Activated T-cell treated with anti-CD3 and anti-CD28 coated beads for 4 hours (primary cell): ENCODE measurements at places on chromosomes 13 and 19.

DNA sequence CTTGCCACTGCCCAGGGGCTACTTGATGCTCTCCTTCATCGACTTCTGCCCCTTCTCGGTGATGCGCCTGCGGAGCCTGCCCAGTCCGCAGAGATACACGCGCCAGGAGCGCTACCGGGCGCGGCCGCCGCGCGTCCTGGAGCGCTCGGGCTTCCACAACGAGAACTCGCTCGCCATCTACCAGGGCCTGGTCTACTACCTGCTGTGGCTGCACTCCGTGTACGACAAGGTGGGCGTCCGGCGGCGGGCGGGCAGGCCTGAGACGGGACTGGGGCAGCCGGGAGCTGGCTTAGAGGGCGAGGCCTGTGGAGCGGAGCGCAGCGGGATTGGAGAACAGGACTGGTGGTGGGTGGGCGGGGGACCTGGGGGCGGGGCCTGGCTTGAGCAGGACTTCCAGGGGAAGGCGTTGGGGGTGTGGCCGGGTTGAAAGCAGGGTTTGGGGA is 12.7 kb upstream of the PSMD8 start:
- DNase-seq = peak; percentile 34

- DNase-seq = no peak
Observed at GRCh38 chr13:27120811-27121210, 50.8 kb downstream of the USP12 start.

DNA sequence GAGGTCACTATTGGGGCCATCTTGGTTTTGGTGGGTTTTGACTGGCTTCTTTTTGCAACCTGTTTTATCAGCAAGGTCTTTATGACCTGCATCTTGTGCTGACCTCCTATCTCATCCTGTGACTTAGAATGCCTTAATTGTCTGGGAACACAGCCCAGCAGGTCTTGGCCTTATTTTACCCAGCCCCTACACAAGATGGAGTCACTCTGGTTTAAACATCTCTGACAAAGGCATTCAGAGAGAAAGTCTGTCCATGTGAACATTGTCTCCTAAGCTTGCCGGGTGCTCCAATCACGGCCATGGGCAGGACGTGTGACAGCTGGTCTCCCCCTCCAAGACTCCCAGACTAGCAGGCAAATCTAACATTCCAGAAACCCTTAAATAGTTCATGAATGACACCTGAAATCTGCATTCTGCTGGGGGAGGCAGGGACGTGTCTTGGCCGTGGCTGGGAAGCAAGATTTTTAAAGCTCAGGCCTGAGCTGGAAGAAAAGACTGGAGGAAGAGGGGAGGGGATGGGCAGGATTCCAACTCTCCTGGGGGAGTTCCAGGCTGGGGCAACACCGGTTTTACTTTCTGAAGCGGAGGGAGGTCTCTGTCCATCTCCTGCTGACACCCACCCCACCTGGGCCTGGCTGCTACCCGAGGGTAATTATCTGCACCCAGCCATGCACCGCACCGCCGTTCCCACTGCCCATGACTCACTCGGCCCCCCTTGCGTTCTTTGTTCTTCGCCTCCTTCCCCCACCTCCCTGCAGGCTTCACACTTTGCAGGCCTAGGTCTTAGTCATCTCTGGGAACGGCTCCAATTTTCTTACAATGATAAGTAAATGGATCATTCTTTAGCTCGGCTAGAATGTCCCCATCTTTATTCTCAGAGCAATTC is 11.6 kb upstream of the OR1M1 start:
- DNase-seq = no peak

DNA sequence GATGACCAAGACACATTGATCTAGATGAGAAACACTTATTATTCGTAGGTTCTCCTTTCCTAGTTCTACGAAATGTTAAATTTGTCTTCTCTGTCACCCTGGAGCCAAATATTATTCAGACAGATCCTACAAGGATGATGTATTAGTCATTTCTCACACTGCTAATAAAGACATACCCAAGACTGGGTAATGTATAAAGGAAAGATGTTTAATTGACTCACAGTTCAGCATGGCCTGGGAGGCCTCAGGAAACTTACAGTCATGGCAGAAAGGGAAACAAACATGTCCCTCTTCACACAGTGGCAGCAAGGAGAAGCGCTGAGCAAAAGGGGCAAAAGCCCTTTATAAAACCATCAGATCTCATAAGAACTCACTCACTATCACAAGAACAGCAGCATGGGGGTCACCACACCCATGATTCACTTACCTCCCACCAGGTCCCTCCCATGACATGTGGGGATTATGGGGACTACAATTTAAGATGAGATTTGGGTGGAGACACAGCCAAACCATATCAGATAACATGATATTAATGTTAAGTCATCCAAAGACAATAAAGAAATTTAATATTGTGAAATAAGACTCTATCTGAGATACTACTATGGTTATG is 1248.8 kb upstream of the SLC10A2 start:
- no peak for DNase-seq

DNA sequence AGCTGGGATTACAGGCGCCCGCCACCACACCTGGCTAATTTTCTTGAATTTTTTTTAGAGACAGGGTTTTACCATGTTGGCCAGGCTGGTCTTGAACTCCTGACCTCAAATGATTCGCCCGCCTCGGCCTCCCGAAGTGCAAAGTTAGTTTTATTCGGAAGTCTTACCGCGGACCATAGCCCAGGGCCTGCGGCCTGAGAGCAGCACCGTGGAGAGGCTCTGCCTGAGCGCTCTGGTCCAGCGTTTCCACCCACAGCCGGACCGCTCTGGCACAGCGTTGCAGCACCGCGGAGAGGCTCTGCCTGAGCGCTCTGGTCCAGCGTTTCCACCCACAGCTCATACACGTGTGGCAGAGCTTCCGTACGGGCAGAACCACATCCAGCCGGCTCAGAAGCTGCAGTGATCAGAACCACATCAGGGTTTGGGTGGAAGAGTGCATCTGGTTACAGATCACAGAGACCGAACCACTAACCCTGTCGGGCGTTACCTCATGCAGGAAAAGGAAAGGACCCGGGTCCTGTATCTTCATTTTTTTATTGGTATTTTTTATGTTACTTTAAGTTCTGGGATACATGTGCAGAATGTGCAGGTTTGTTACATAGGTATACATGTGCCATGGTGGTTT is 102.4 kb upstream of the SOX1 start:
- DNase-seq = no peak

- DNase-seq = no peak
Observed at GRCh38 chr19:50030225-50030624, 4.4 kb downstream of the ZNF473 start.

DNA sequence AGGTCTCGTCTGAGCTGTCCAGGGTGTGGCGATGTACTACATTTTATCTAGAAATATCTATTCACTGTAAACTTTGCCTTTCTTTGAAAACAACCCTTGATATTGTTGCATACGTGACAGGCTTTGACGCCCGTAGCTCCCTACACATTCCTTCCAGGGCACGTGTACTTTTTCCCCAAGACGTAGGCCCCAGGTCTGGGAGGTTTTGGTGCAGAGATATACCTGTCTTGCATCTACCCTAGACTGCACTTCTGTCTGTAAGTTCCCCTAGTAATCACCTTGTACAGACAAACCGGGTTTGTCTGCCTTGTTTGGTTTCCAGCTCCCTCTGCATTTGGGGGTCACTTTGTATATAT is 69.2 kb downstream of the ERICH6B start:
- no peak for DNase-seq

GRCh38 chr13:106038752-106039151 is 496.7 kb downstream of the EFNB2 start:
- no peak for DNase-seq

DNA sequence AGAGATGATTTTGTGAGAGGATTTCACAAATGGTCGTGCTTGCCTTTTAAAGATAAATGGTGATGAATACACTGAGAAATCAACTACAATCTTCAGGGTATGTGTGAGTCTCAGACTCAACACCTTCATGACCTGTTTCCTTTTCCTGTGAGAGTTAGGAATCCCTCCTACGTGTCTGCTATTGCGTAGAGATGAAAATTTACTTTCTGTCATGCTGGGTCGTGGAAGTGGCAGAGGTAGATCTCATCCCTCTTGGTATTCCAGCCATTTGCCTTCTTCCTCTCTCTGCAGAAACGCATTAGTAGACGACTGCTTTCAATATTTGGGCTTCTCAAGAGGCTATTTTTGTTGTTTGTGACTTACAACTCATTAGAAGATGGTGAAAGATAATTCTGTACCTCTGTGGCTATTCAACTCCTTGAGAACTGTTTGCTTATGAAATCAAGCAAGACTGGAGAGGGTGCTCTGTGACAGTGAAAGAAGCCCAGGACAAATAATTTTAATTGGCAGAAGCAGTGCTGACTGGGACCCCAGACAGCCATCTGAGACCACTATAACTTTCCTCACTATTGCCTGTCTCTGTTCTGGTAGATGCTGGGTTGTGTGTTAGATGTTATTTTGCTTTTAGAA is 233.1 kb downstream of the LACC1 start:
- no peak for DNase-seq

GRCh38 chr13:91950803-91951202 is 552.4 kb downstream of the GPC5 start:
- no peak for DNase-seq

- DNase-seq = no peak
Observed at GRCh38 chr13:98751367-98751782, 1.1 kb downstream of the SLC15A1 start.

GRCh38 chr19:34459614-34460013 is 21.9 kb upstream of the WTIP start:
- no peak for DNase-seq

GRCh38 chr19:39402346-39403300 is 4.0 kb upstream of the ZFP36 start:
- DNase-seq = peak; percentile 79

DNA sequence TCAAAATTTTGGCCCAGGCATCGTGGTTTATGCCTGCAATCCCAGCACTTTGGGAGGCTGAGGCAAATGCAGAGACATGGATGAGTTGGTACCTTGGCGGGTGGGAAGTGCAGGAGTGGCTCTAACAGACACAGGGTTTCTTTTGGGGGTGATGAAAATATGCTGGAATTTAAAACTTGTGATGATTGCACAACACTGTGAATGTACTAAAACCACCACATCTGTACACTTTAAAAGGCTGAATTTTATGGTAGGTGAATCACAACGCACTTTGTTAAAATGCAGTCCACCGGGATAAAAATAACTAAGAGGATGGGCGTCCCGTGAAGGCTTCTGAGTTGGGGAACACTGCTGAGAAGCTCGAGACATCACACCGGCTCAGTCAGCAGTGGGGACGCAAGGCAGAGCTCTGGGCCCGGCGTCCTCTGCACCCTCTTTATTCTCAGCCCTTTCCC is 47.1 kb downstream of the MLLT1 start:
- DNase-seq = no peak

GRCh38 chr13:113029487-113030258 is 60.7 kb downstream of the MCF2L start:
- DNase-seq = peak; percentile 22

GRCh38 chr13:43764349-43764748 is 22.4 kb downstream of the ENOX1 start:
- no peak for DNase-seq

DNA sequence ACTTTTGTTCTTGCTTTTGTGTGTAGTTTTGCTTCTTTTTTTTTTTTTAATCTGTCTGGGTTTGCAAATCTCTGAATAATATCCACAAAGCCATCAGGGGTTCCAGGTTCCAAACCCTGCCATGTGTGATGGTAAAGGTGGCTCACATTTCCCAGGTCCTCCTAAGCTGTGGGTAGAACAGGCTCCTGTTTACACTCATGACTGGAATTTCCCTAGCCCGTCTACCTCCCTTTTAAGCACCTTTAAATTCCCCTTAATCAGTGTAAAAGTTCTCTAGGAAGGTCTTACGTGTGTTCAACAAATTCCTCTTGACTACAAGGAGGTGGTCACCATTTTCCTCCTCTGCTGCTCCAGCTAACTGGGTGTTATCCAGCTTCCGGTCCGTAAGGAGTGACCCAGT is 62.8 kb downstream of the EFNB2 start:
- DNase-seq = no peak

DNA sequence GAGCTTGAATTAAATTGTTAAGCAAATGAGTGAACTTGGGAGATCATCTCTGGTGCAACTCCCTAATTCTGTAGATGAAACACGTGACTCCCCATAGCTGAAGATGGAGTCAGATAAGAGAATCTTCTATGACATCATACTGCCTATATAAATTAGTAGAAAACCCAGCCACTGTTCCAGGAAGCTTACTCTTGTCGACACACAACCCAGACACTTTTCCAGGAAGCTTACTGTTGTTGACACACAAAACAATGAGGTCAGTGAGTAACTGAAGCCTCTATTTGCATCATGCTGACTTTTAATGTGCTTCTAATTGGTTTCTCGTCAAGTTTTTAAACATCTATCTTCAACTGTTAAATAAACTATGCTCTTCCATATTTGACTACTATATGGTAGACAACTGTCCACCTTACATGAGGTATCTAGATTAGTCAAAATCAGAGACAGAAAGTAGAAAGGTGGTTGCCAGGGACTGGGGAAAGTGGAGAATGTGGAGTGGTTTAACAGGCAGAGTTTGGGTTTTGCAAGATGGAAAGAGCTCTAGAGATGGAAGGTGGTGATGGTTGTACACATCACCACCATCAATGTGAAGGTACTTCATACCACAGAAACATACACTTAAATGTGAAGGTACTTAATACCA is 168.2 kb downstream of the FGF14 start:
- no peak for DNase-seq

GRCh38 chr13:57865600-57866294 is 234.2 kb downstream of the PCDH17 start:
- no peak for DNase-seq

DNA sequence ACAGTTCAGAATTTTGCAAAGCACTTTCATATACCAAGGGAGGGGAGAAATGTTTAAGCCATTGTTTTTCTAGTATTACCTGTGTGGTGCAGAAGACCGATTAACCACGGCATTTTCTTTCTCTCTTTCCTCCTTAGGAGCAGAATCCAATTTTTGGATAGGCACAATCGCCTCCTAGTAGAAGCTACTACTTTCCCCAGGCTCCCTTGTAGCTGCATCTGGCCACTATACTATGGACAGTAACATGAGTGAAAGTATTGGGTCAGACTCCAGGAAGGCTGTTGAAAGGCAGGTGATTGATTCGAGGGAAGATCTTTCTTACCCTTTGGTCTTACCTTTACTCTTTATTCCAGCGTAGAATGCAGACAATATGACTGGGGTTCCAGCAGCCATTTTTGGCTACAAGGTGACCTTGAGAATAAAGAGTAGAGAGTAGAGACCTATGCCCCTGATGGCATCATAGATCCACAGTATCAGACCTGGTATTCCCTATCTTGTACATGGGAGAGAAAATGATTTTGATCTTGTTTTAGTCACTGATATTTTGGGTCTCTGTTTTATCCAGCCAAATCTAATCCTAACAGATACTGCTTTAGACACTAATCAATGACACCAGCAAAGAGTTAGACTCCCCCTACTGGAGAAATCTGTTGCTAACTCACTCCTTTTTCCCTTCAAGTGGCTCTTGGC is 77.0 kb downstream of the LRRC63 start:
- DNase-seq = no peak

- DNase-seq = no peak
Observed at GRCh38 chr13:32354040-32354439, 38.7 kb downstream of the BRCA2 start.

- DNase-seq = no peak
Observed at GRCh38 chr19:14616407-14616806, 33.5 kb downstream of the CLEC17A start.
